ENCODE measurements at places on chromosomes 3 and 15.

DNA sequence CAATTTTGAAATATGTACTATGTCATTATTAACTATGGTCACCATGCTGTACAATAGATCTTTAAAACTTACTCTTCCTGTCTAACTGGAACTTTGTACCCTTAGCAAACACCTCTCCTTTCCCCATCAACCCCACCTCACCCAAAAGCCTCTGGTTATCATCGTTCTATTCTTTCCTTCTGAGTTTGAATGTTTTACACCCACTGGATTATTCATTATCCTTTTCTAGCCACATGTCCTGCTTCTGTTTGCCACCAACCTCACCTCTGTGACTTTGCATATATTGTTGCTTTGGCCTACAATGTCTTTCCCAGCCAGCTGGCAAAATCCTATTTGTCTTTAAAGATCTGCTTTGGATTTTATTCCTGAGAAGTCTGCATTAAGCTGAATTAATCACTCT is 102.6 kb upstream of the TSPAN3 start:
- DNase-seq: no peak

DNA sequence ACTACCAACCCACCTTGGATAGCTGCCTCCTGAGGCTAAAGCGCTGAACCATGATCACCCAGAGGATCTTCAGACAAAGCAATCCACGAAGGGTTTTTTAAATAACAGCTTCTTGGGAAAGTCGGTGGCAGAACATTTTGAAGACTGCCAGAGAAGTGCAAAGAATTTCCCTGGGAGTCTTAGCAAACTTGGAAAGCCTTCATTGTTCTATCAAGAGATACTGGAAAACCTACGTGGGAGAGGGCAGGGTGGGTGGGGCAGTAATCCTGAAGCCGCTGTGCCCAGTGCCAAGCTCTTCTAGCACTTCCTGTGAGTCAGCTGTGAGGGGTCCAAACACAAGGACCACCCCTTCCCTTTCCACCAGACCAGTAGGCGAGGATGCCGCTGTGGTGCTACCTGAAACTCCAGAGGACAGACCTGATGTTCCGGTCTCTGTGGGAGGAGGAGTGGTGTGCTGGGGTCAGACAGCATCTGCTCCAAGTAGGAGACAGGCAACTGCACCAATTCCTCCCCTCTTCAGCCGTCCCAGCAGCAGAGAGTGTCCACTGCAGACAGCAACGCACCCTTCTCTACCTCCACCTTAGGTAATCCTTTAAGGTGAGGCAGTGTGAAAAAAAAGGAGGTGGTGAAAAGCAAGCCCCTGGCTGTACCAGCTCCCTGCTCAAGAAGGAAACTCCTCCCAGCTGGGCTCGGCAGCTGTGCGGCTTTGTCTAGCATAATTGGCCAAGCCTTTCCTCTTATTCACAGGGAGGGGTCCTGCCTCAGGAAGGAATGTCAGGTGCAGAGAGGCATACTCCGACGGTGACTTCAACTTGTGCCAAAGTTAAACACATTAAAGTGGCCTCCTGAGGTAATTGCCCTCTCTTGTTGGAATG is 99.0 kb downstream of the TMCC1 start:
- peak; percentile 82 for DNase-seq

GRCh38 chr3:53570081-53570480 is 75.7 kb downstream of the CACNA1D start:
- DNase-seq: peak; percentile 72

- DNase-seq: no peak
Measured at GRCh38 chr15:69021895-69022294, 7.4 kb downstream of the NOX5 start.

- DNase-seq: no peak
Measured at GRCh38 chr3:23189187-23189586, 13.9 kb upstream of the UBE2E2 start.

- peak; percentile 81 for DNase-seq
Measured at GRCh38 chr3:128497305-128498126, 4.5 kb upstream of the GATA2 start.

DNA sequence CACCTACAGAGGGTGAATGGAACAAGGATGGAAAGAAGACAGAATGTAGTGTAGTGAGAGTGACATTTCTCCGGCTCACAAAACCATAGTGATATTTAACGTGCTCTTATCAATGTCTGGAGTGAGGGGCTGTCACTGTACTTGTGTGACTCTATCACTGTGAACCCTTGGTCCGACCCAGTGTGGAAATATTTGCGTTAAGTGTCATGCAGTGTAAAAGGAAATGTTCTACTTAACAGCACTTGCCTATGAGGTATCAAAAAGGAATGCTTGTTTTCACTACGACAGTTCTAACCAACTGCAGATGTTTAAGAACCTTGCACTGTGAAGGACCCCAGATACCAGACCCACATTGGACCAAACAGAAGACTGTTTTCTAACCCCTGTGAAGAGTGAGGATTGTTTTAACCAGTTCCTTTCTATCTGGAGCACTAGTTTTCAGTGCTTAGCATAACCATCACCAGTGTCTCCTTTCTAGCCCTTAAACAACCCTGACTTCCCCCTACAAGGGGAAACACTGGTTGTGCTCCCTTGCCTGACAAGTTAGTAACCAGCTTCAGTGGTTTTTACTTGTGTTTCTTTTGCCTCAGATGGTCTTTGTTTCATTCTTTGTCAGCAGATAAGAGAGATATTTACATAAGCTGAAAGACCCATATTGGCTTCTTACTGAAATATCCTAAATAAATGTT is 144.7 kb upstream of the ABHD17C start:
- DNase-seq: peak; percentile 9

- no peak for DNase-seq
Measured at GRCh38 chr15:81569286-81570080, 195.5 kb upstream of the TMC3 start.

DNA sequence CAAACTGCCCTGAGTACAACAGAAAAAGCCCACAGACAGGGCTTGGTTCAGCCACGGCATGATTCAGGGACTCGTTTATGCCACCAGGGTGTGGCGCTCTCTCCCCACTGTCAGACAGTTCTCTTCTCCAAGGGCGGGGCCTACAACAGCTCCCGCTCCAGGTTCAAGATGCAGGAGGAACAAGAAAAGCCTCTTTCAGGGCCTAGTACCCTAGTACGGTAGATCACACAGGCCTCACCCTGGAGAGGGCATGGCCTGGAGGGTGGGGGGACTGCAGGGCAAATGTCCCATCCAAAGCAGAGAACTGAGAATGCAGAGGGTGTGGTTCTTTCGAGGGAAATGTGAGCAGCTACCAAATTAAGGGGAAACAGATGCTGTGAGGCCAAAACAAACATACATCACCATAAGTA is 12.0 kb downstream of the MESD start:
- DNase-seq: no peak

GRCh38 chr3:99789011-99789721 is 28.5 kb upstream of the CMSS1 start:
- DNase-seq: no peak

- no peak for DNase-seq
Measured at GRCh38 chr15:50181969-50182218, at the start of gene SLC27A2. TSS of gene SLC27A2 (plus strand) at chr15:50182196. CDS start at chr15:50182428, 232 bp downstream.

GRCh38 chr15:42919799-42920518 is 619 bp downstream of the TTBK2 start:
- DNase-seq: peak; percentile 71

DNA sequence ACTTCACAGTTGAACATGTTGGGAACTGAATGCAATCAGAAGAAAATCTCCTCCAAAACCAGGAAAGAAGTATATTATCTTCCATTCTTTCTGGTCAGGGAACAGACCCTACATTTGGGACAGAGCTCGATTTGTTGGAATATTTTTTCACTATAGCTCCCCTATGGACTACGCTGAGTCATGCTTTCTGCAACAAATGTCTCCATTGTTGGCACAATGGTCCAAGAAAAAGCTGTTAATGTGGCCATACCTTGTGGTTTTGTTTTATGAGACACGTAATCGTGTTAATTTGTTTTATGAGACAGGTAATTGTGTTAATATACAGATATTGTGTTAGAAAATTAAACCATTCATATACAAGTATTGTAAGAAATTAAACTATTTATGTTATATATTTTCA is 101.4 kb downstream of the TGFBR2 start:
- no peak for DNase-seq

GRCh38 chr15:23616536-23616935 is 31.1 kb downstream of the MAGEL2 start:
- no peak for DNase-seq

GRCh38 chr15:89143503-89144162 is 55.4 kb downstream of the ABHD2 start:
- peak; percentile 69 for DNase-seq

GRCh38 chr3:157294491-157294890 is 134.5 kb upstream of the CCNL1 start:
- peak; percentile 19 for DNase-seq

GRCh38 chr3:161100994-161101393 is 4.2 kb downstream of the B3GALNT1 start:
- DNase-seq: no peak

DNA sequence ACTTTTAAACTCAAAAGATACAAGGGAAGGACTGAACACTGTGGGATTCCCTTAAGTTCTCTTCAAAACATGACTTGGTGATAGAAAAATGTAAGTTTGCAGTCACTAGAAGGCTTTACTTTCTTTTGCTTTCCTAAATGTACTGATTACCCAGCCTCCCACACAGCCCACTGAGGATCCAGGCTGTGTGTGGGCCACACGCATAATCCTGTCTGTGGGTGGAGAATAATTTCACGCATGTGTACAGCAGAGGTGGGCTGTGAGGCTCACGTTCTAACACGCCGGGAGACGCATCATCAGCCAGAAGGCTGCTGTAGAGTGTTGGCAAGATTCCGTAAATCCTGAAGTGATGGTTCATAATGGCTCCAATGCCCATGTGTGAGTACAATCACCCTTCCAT is 165.5 kb downstream of the CLSTN2 start:
- DNase-seq: no peak

GRCh38 chr15:85974348-85974705 is 105.3 kb upstream of the AGBL1 start:
- DNase-seq: no peak

DNA sequence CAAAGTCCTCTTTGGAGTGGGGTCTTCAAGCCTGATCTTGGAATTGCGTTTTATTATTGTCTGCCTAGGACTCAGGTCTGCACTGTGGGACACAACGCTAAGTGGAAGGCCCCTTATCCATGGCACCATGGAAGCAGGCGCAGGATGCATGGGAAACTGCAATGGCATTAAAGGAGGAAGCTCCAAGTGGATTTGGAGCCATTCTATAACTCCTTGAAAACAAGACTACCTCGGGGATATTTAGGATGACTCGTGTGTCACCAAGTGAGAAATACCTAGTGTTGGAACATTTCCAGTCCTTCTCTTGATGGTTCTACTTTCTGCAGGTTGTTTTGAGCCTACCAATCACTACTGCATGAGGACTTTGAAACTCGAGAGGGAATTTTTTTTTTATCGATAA is 126.6 kb upstream of the ZBED2 start:
- DNase-seq: no peak

- DNase-seq: no peak
Measured at GRCh38 chr3:45269952-45270351, 43.9 kb upstream of the TMEM158 start.

DNA sequence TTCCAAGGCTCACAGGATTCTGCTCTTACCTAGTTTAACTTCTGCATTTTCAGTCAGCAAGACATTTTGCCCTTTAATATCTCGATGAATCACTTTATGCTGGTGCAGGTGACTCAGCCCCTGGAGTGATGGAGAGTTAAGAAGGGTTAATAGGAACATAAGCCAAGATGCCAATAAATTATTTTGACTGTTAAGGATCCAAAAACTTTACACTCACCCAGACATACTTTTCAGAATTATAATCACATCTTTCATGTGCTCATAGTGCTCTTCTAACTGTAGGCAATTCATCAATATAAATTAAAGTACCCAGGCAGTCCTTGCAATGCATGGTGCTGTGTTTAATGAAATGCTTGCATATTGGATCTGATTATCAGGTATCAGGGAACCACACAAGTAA is 164.1 kb upstream of the SLC2A2 start:
- DNase-seq: no peak

DNA sequence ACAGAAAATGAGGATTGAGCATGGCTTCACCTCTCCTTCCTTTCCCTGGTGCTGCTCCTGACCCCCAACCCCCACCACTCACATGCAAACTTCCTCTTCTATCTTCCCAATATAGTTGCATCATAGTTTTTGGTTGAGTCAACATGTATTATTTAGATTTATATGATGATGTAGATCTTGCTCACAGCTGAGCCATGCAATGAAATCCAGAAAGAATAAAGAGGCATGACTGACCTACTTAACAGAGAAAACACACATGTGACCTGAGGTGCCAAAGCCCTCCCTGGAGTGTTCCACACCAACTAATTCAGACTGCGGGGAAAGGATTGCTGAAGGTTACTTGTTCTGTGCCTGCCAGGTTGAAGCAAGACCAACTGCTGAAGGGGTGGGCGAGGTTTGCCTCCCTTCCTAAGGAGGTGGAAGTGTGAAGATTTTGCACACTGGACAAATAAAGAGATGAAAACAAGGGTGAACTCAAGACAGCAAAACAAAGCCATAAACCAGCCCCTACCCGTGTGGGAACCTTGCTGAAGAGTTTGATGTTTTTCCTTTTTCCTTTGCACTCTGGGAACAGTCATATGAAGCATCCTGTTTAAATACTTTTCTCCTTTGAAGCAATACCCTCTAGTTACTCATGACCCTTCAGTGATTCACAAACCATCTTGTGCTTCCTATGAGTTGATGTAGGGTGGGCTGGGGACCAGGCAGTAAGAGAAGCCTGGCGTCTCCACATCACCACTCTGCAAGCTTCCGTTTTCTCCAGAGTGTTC is 155.2 kb upstream of the UBE2E1 start:
- DNase-seq: no peak

DNA sequence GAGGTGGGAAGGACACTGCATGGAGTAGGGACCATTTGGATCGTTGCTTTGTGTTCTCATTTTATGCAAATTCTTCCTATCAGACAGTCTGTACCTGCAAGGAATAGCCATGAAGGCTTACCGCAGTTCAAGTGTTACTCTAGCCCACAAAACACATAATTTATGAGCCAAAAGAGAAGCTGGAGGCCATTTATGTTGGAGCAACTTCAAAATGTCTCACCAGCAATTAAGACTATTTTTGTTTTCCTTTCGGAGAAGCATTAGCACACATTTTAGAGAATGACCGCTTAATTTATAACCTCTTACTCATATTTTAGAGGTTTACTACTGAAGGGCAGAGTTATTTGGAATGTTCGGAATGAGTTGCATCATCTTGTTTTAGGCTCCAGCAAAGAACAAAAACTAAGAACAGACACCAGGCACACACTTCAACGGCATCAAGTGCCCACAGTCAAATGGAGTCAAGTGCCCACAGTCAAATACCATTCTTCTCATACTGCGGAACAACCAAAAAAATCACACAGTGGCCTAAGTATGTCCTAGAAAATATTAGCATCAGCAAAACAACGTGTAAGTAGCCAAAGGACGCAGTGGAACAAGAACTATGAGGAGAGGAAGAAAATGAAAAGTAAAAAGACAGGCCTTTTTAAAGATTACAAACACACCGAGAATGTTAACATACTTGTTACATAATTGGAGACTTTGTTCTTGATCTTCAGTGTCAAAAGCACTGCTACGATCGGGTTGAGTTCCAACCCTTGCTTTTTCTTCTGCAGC is 17.5 kb upstream of the GOLGA8J start:
- DNase-seq: no peak

DNA sequence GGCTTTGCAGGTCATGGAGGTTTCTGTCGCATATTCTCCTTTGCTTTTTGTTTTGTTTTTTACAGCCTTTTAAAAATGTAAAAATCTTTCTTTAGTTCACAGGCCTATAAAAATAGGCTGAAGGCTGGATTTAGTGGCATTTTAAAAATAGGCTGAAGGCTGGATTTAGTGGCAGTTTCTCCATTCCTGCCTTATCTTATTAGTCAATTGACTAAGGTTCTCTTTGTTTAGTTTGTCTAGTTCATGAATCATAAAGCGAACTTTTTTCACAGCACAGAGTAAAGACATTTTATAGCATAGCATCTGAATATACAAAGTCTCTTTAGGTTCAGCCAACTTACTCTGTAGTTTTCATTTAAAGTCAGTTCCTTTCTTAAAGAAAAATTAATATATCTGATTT is 31.4 kb downstream of the AP4E1 start:
- peak; percentile 8 for DNase-seq
